ENCODE measurements at places on chromosomes 5 and 9.

GRCh38 chr9:109264877-109265587 is 55.8 kb downstream of the EPB41L4B start:
- DNase-seq = no peak

- no peak for DNase-seq
Observed at GRCh38 chr9:109139851-109140250, 20.1 kb upstream of the TMEM245 start.

- no peak for DNase-seq
Observed at GRCh38 chr9:132027752-132028663, 51.7 kb downstream of the MED27 start.

DNA sequence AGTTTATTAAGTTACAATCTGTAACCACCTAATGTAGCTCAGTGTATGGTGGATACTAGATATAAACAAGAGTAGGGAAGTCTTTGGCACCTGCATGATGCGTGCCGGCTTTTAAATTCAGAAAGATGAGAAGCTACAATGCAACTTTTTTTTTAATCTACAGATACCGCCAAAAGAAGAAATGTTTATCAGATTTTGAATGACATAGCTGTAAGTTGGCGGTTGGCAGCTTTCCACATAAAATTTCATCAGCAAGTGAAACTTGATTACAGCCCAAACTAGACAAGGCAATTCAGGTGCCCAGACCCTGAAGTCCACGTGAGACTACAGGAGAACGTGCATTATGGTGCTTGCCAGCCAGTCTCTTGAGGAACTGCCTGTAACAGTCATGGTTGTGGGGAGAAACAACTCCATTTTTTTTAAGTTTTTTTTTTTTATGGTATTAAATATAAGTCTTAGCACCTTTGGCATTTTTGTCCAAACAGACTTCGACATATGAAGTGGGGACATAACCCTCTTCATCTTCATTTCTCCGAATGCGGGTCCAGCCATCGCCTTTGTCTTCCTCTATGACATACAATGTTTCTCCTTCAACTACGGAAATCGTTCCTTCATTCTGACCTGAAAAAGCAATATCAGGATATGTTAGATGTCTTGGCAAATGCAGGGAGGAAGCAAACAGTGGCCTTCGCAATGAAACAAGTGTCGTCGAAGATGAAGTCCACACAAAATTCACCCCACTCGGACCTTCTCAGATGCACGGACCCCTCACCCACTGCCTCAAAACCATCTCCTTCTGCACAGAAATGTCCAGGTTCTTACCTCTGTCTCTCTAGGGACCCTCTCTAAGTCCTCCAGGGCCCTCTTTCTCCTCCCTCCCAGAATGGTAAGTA is 60.4 kb downstream of the USP20 start:
- DNase-seq = no peak

DNA sequence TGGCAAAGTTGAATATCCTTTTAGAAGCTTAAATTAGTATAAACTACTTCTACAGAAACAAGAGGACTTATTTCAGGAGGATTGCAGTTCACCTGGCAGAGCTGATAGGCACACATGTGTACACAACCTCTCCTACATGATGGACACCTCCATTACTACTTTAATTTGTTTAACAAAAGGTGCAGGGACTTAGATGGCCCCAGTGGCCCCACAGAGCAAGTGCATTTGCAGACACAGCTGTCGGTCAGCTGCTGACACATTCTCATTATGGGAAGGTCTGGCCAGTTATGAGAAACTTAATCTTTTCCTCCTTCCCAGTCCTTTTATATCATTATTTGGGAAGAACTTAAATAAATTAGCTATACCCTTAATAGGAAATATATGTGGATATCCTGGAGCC is 28.3 kb downstream of the TDRD7 start:
- DNase-seq = no peak

DNA sequence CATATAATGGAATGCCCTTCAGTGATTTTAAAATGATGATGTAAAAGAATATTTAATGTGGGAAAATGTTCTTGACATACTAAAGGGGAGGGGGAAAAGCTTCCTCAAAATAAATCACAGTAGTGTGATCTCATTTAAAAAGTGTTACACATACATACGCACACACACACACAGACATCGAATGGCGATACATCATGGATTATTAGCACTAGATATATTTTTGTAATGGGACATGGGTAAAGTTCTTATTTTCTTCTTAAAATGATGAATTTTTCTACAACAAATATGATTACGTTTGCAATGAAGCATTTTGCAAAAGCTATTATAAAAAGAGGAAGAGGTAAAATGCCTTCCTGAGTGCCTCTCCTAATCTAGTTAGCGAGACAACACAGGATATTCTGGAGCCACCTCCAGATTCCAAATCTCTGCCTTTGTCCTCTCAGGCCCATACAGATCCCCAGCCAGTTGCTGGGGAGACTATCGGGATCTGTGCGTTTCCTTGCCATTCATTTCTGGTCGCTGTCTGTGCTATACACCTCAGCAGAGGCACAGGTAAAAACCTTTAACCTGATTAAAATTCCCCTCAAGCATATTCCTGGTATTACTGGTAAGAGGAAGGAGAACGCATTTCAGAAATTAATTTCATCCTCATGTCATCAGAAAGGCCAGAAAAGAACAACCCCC is 69.6 kb downstream of the SLC28A3 start:
- DNase-seq = no peak

DNA sequence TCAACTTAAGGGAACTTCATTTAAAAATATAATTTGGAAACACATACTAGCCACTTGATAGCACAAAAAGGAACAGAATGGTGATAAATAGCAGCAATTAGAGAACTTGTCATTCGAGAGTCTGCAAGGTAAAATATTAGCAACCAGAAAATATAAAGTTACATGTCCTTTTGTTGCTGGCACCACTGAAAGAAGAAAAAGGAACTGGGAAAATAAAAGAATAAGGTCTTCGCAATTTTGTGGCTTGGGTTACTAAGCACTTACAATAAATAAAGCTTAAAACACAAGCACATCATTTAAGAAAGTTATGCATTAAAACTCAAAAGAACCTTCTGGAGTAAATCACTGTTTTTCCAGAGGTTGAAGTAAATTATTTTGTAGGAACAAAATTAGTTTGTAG is 149.9 kb upstream of the FBN2 start:
- DNase-seq = no peak

Data from astrocyte of the cerebellum (primary cell).